ENCODE measurements at places on chromosomes 13 and 19.

GRCh38 chr13:111326981-111327642, 6.7 kb downstream of the TEX29 start:
- DNase-seq = no peak

DNA sequence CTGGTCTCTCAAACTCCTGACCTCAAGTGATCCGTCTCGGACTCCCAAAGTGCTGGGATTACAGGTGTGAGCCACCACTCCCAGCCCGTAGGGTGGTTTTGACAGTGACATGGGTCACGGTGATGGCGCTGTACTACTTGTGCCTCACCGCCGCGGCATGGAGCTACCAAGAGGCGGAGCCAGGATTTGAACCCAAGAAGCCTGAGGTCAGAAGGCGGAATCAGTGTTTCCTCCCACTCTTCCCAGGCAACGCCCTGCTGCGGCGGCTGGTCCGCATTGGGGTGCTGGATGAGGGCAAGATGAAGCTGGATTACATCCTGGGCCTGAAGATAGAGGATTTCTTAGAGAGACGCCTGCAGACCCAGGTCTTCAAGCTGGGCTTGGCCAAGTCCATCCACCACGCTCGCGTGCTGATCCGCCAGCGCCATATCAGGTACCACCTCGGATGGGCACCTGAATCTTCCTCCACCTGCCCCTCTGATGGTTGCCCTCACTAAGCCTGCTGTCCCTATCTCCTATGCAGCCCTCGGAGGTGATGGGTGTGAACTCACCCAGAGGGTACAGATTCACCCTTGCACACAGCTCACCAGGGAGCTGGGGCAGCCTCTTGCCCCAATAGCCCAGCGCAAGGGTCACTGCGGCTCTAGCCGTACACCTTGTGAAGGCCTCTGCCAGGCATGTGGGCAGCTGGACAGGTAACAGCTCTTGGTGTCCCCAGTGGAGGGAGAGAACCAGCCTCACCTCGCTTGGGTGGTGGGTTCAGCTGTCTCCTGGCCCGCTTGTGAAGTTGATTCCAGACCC, 5.6 kb downstream of the RPS9 start:
- DNase-seq = no peak

- DNase-seq = no peak
These were observed 140.1 kb upstream of the SPACA7 start for GRCh38 chr13:112236016-112236415.

GRCh38 chr13:107873926-107874325, 341.4 kb downstream of the LIG4 start:
- DNase-seq = no peak

DNA sequence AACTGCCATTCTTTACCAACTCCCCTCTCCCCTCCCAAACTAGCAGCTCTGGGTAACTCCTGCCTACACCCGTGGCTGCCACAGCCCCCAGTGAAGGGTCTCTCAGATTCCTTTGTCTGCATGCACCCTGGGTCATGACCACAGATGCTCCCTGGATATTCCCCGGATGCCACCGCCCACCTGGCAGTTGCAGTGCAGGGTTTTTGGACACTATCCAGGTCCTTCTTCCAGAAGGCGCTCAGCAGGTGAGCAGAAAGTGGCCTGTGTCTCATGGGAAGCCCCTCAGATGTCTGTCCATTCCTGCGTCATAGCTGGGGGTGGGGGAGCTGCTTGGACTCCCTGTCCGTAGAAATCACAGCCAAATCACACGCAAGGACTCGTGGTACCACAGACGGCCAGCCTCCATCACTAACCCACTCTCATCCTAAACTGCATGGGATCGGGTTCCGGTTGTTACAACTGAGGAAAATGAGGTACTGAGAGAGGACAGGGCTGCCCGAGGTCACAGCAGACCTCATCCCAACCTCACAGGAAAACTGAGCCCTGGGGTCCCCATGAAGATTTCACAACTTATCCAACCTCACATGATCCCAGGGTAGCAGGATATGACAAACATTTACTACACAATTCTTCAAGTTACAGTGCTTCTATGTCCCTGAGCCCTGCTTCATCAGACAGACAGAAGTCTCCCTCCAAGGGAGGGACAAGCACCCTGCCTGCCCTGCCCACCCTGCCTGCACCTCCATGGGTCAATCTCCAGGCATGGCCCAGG, 38.6 kb downstream of the ELL start:
- DNase-seq = no peak

DNA sequence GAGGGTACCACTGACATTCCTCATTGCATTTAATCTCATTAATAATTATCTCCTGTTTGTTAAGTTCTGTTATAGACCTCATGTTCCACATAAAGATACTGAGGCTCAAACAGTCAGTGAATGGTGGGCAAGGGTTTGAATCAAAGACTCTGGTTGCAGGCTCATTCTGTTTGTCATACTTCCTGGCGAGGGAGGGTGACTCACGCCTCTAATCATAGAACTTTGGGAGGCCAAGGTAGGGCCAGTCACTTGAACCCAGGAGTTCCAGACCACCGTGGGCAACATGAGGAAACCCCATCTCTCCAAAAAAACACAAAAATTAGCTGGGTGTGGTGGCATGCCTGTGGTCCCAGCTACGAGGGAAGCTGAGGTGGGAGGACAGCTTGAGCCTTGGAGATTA, 220.7 kb upstream of the MIR17HG start:
- no peak for DNase-seq

- DNase-seq = no peak
These were observed 536.0 kb downstream of the MYO16 start for GRCh38 chr13:109165417-109165904.

DNA sequence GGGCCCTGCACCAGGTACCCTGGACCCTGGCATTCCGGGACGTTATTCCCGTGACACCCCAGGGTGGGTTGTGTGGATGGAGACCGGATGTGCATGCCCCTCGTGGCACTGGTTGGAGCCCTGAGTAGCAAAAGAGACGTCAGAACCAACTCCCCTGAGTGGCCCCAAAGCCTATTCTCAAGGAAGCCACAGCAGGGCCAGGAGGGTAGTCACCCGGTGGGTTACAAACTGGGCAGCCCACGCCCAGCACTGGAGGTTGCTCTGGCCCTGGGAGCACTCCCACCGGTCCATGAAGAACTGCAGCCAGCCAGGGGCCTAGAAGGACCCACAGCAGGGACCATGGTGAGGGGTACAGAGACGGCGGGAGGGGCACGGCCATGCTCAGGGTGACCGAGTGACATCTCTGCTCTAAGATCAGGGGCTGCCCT, 7.5 kb downstream of the KLF16 start:
- no peak for DNase-seq

GRCh38 chr13:59607172-59607571, 556.6 kb downstream of the DIAPH3 start:
- no peak for DNase-seq

Measured in stimulated activated CD8-positive, alpha-beta memory T cell treated with anti-CD3 and anti-CD28 coated beads, Interleukin-4, amount 100 ng/mL, for 4 hours (primary cell).